Stimulated activated CD8-positive, alpha-beta memory T cell treated with anti-CD3 and anti-CD28 coated beads, Interleukin-2, amount 100 ng/mL, for 1 hour (primary cell): ENCODE measurements at places on chromosomes 7 and 10.
A peak's percentile ranks its signal among the peaks of the same experiment; 100 is the strongest.

- DNase-seq = peak; percentile 16
These were observed 45.5 kb upstream of the DDC start for GRCh38 chr7:50610521-50611277.

GRCh38 chr7:98722402-98722801 is 105.3 kb downstream of the NPTX2 start:
- no peak for DNase-seq

DNA sequence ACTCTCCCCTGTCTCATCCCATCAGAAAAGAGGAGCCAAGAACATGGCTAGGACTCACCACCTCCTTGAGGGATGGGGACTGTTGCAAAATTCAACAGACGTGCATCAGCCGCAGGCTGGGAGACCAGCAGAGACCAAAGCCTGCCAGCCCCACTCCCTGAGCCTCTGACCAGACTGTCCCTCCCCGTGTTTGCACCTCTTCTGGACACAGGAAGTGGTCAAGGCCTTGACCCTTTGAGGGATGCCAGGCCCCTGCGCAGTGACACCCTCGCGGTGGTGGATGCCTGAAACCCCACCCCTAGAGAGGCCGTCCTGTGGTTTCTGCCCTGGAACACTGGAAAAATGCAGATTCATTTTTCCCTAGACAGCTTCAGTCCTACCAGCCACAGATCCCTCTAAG is 128.4 kb upstream of the TCF7L2 start:
- no peak for DNase-seq

DNA sequence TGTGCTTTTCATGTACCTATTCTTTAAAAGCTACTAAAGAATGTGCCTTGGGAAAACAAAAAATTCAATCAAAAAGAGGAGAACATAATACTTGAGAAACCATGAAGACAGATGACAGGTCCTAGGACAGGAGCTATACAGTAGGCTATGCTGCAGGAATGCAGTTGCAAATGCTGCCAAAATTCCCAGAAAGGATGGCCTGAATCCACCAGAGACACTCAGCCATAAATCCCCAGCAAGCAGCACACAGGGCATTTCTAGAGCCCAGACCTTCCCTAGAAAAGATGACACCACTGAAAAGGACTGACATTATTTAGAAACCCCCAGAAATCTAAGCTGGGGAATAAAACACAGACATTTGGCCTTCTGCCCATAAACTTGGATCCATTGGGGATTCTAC is 237.3 kb downstream of the C7orf25 start:
- DNase-seq = no peak

- DNase-seq = no peak
These were observed 92.5 kb downstream of the ELAPOR2 start for GRCh38 chr7:86966916-86967315.

DNA sequence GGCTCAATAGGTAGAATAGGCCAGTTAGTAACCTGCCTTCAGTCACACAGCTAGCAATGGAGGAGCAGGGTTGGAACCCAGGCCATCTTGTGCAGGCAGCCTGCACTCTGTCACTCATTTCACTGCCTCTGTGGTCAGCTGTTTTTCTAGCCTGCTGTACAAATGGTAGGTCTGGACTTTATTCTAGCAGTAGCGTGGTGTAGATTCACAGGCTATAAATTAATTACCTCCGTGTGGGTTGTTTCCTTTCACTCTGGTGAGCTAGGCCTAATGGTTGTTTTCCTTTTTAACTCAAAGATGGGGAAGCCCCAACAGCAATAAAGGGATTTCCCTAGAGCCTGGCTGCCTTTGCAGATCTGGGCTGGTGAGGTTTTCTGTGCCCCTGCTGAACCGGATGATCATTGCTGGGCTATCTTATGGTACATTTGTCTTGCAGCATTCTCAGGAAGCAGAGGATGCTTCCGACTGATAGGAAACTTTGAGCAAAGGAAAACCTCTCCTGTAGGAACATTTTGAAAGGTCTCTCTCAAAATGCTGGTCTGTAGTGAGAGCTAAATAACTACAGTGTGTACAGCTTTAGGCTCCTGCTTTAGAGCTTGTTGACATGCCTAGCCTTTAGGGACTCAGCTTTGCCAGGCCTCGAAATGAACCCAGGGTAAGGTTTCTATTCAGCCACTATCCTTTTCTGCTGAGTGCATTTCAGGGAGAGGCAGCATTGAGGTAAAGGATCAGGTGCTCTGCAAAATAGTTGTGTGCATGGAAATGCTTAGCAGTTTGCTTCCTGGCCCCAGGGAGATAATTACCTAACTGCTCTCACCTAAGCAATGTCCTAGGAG is 157.4 kb downstream of the ST7 start:
- DNase-seq = no peak

- DNase-seq = no peak
These were observed 171.1 kb downstream of the ADK start for GRCh38 chr10:74322141-74322540.

DNA sequence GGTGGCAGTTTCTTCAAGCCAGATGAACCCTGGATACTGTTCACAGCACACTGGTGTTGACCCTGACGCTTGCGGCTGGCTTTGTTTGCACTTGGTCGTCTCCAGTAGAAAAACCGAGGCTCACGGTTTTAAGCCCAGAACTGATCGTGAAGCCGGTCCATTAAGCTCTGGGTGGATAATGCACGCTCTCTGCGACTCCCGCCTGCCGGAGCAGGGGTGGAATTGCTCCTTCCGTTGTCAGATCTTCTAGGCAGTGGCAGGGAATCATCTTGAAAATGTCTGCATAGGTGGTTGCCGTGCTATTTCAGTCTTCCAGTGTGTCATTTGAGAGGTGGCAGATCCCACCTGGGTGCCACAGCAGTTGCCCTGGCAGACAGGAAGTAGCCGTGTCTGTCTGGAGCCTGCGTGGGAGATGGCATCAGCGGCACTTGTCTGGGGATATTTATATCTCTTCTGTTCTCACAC is 35.9 kb upstream of the AP5Z1 start:
- DNase-seq = no peak

DNA sequence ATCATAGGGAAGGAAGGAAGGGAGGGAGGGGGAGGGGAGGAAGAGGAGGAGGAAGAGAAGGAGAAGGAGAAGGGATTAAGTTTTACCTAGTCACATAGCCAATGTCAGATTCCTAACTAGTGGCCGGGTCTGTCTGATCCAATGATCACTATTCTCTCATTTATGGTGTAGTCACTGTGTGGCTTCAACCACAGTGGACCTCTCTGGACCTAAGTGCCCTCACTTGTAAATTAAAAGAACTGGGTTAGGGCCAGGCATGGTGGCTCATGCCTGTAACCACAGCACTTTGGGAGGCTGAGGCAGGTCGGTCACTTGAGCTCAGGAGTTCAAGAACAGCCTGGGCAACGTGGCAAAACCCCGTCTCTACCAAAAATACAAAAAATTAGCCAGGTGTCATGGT is 6.6 kb upstream of the SERPINE1 start:
- DNase-seq = no peak

GRCh38 chr7:22219036-22219435 is 137.9 kb downstream of the RAPGEF5 start:
- no peak for DNase-seq

DNA sequence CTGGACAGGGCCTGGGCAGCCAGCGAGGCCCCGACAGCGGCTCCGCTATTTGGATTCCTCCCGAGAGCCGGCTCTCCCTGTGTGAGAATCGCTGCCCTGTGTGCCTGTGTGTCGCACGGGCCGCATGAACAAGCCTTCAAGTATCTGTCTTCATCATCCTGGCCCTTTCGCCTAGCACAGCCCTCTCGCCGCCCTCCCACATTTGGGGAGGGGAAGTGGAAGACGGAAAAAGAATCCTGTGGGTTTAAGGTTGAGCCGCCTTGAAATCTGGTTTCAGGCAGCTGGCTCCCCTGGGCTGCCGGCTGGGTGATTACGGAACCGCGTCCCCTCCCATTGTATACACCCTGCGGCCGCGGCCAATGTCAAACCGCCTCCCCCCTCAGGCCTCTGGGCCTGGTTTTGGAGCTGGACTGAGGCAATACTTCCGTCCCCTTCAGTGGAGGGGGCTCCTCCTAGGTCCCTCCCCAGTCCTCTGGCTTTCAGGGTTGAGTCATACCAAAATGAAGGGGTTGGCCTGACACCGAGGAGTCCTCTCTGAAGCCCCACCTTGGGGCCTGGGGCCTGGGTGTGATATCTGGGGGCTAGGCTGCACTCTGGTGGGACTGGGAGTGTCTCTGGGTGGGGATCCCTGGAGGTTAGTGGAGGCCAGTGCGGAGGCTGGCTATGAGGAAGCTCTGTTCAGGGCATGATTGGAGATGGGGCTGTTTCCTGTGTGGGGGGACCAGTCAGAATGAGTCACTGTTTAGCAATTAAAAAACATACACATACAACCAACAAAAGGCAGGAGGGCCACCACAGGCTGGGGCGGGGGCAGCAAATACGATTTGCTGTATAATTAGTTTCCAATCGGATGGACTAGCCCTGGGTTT is 1.7 kb downstream of the TRIM8 start:
- DNase-seq = peak; percentile 58

- DNase-seq = no peak
These were observed 76.4 kb downstream of the CTTNBP2 start for GRCh38 chr7:117796889-117797288.

GRCh38 chr7:116145245-116145852 is 65.0 kb upstream of the TES start:
- no peak for DNase-seq

GRCh38 chr10:42999385-43000020 is 77.4 kb upstream of the RET start:
- no peak for DNase-seq

DNA sequence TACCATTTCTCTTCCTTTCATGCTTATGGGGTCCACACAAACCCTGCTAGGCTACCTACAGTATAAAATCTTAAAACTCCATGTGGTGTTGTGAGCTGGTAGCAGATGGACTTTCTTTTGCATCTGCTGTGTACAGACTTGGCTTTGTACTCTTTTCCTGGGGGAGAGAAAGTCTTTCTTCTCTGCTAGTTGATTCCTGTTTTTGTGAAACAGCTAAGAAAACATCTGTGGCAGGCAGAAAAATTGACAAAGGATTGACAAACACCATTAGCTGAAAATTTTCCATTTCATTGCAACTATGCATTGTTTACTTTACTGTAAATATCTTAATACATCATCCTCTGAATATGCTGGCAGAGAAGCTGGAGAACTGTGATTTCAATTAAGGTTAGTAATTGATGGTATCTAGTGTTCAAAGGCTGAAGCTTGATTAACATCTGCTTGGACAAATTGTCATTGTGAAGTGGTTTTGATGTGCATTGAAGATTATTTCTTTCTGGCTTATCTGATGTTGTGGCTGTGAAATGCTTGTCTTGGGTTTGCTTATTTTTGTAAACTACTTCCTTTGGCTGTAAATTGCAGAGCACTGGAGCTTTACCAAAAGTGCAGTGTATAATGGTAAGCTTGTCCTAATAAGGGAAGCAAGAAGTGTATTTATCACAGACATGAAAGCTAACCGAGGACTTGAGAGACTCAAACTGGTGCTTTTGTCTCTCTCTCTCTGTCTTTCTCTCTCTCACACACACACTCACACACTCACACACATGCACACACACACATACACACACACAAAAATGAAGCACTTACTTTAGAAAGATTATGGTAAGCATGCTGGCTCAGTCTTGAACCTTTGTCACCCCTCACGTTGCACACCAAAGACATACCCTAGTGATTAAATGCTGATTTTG is at the start of gene FOXP2:
Gene FOXP2, plus strand, starts transcription at position 660 of the 908 bp plus-strand sequence. CDS start 11,697 bp downstream, outside the sequence.
- DNase-seq = no peak

DNA sequence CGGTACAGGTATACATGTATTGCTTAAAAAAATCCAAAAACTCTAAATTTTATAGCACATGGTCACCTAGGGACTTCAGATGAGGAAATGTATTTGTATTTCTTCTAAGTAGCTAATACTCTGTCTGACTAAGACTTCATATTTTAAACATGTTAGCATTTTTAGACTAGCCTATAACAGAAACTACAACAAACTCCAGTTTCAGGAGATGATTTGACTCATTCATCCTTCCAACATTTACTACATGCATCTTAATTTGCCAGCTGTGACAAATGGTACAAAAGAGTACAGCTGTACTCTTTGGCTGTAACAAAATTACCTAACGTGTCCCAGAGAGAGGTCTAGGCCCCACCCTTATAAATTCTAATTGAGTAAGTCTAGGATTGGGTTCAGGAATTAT is 22.2 kb downstream of the TMEM209 start:
- DNase-seq = no peak

GRCh38 chr10:131214521-131215244 is 96.8 kb downstream of the TCERG1L start:
- no peak for DNase-seq

DNA sequence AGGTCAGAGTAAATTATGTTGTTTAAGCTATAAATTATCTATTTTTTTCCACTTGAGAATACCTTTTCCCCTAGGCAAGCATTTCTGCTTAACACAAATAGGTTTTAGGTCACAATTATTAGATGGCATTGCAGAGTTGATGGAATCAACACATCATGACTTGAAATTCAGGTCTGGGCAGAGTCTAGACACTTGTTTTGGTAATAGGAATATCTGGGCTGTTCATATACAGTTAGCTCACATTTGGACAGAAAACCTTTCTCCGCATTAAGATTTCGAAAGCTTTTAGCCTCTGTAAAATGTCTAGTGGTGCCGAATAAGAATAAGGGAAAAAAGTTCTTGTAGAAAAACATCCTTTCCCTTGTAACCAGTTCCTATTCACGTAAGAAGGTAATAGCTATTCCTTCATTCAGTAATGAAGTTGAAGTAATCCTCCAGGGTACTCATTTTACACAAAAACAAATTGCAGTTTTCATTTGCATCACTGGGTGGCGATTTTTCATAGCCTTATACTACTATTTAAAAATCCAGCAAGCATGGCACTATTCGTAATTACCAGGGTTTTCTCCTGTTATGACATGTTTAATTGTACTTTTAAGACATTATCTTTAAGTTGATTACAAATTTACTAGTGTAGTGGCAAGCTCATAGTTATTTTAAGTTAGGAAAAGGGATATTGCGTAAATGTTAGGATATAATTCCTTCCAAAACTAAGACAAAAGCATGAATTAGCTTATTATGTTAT is 37.0 kb downstream of the RPA3 start:
- no peak for DNase-seq

DNA sequence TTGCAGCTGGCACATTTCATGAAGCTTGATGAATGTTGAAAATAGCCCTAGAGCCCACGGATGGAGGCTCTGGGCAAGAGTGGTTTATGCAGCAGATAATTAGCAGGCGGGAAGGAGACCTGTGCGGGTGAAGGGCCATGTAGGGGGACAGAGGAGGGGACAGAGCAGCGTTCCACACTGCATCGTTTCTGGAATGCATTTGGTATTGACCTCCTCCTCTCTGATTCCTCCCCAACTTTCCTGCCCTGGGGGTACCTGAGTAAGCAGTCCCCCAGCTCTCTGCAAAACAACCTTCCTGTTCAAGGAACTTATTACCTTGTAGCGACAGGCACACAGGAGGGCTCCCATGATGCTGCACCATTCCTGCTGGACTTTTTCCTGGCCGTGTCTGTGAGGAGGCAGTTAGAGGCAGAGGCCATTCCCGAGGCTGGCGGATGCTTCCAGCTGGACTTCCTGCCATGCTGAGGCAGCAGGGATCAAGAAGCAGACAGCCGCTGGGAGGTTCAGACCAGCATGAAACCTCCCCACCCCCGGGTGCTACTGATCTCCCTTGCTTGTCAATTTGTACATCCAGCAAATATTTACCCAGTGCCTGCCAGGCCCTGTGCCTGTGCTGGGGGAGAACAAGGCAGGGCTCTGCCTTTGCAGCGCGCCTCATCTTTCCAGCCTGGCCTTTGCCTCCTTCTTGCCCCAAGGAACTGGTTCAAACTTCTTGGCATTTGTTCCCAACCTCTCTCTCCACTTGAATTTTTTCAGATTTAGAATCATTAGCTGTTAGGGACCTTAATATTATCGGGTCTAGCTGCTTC is 28.7 kb downstream of the SLC29A3 start:
- no peak for DNase-seq

- DNase-seq = no peak
These were observed 18.6 kb downstream of the FGFR2 start for GRCh38 chr10:121579656-121580055.

GRCh38 chr10:124409696-124410095 is 9.0 kb downstream of the OAT start:
- DNase-seq = no peak
